ENCODE measurements at places on chromosomes 2 and 18. TPM values are rescaled to one million over a fixed set of nuclear protein-coding genes. Genes with fewer than 3 reads are reported as not detected.

GRCh38 chr2:81403508-81403907, 1099.0 kb upstream of the LRRTM1 start:
- no peak for DNase-seq

DNA sequence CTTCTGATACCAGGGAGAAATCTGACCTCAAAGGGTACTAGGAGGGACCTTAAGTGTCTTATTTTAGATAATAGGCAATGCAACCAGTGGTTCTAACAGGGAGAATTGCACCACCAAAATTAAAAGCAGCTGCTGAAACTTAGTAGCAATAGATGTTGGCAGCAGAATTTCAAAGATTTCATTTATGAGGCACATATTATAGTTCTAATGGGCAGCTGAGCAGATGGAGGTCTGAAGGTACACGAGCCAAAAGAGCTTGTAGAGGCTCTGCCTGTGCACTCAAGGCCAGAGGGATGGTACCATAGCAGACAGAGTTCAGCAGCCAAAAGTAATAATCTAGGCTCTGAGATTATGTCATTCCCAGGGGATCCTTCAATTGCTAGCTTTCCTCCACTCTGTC, 87.3 kb upstream of the NCKAP5 start:
- no peak for DNase-seq

- DNase-seq, result no peak
Measured at GRCh38 chr18:332007-332406, 64.2 kb upstream of the THOC1 start.

GRCh38 chr2:150209746-150210145, 277.7 kb downstream of the RND3 start:
- DNase-seq, result no peak

GRCh38 chr18:62715759-62716615, 646 bp downstream of the PHLPP1 start:
- peak; percentile 81 for DNase-seq

DNA sequence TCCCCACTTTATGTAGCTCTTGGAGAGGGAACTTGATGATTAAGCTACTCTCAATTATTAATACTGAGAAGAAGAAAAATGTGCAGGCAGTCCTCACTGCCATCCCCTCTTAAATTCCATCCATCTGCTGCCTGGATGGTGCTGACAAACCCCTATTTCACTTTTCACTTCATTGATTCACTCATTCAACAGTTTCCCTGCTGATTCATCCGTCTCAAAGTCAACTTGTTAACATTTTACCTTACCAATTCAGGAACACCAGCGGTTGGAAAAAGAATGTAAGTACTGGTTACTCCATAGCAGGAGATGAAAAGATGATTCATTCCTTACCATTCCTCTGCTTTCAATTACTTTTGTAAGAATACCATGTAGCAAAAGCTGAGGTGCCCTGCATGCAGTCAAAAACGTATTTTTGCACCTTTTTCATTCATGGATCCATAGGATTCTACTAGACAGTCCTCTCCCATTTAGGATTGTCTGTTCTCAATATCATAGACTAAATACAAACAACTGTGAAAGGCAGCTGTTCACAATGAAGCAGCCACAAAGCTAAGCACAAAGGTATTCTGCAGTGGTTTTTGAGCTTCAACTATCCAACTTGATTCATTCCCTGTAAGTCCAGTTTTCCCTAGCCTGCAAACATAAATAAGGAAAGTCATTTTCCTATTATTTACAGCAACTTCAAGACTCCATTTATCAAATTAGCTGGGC, 262.0 kb downstream of the MREG start:
- DNase-seq, result no peak

GRCh38 chr2:25757906-25758305, 84.5 kb upstream of the DTNB start:
- DNase-seq, result no peak

Gene NEB
- 4.2 TPM for total RNA-seq

DNA sequence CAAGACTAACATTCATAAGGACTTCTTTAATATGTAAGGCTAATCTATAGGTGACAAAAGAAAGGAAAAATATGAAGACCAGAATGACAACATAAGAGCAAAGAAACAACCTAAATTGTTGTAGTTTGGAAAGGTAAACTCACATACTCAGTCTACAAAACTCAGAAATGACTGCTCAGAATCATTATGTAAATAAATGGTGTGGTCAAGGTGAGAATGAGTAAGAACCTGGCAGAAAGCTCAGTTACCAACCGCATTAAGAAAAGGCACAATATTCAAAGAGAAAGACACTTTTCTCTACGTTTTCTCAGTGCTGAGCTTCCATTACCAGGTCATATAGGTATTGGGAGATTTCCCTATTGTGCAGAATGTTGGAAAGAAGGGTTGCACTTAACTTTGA, 15.8 kb downstream of the ATF2 start:
- no peak for DNase-seq

Gene CWC22
- 15.4 TPM for total RNA-seq

Gene ZSWIM2
- not detected for total RNA-seq

DNA sequence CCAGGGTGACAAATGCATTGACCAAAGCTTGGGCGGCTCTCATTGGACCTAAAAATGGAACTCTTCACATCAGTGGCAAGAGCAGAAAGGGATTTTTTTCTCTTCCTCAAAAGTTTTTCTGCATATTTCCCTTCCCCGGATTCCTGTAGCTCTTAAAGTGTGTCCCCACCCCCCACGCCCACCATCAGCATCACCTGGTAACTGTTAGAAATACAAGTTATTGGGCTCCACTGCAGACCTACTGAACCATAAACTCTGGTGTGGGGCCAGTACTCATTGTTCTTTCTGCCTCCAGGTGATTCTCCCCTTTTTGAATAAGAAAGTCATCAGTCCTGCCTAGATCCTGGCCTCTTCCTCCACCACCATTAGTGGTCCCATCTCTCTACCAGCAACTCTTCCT, 1.3 kb upstream of the MYO5B start:
- no peak for DNase-seq

Gene MC2R
- not detected for total RNA-seq

DNA sequence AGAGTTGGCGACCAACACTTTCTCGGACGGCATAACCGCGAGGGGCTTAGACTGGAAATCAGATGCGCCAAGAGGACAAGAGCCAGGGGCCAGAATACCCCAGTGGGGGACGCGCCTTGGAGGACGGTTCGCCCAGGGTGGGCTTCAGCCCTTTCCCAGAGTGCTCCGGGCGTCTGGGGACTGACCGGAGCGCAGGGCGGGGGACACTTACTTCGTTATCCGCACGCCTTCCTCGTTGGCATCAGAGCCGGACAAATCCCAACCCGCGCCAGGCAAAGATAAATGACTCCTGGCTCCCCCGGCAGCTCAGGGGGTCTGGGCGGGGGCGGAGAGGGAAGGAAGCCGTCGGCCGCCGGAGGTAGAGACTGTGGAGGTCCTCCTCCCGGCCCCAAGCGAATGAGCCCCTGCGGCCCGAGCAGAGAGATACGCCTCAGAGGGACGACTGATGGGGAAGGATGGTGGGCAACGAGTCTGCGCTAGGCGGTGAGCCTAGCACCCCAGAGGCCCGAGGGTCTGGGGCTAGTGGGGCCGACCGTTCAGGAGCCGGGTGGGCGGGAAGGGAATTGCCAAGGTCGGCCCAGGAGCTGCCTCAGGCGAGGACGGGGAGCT, 4.7 kb upstream of the SATB2 start:
- DNase-seq, result no peak

Gene SH3BP4
- 28.9 TPM for total RNA-seq

Gene SNTG2
- total RNA-seq, result 1.8 TPM

Gene NEU2
- not detected for total RNA-seq

DNA sequence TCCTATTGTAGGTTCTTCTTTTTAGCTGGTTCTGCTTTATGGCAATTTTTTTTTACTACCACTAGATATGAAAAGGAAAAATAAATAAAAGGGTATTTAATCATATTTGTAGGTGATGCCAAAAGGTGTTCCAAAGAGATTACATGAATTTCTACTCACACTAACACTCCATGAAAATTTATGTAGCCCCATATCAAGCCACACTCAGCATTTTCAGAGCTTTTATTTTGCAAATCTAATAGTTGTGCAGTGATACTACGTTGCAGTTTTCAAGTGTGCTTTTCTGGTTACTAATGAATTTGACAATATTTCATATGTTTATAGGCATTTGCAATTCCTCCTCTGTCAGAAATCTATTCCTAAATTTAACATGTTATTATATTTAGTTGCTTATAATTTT, 363.9 kb upstream of the TMEFF2 start:
- no peak for DNase-seq

Gene OR6B2
- total RNA-seq, result not detected

- DNase-seq, result no peak
Measured at GRCh38 chr2:233792720-233793119, 14.6 kb downstream of the MROH2A start.

Measured in Peyer's patch (tissue), 4 donors.